ENCODE measurements at places on chromosomes 5 and 9.

DNA sequence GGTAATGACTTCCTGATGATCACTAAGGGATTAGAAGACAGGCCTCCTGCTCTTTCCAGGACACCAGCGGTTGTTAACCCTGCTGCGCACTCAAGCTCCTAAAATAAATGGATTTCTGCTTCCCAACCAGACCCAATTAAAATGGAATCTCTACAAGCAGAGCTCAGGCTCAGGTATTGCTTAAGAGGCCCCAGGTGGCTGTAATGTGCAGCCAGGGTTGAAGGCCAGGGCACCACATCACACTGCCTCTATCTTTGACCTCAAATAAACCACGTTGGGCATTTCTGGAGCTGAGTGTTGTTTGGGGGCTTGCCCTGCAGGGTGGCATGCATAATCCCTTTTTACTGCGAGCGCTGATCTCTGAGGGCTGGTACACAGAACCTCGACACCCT lies 108.0 kb downstream of the FBXO38 start:
- no peak for DNase-seq

DNA sequence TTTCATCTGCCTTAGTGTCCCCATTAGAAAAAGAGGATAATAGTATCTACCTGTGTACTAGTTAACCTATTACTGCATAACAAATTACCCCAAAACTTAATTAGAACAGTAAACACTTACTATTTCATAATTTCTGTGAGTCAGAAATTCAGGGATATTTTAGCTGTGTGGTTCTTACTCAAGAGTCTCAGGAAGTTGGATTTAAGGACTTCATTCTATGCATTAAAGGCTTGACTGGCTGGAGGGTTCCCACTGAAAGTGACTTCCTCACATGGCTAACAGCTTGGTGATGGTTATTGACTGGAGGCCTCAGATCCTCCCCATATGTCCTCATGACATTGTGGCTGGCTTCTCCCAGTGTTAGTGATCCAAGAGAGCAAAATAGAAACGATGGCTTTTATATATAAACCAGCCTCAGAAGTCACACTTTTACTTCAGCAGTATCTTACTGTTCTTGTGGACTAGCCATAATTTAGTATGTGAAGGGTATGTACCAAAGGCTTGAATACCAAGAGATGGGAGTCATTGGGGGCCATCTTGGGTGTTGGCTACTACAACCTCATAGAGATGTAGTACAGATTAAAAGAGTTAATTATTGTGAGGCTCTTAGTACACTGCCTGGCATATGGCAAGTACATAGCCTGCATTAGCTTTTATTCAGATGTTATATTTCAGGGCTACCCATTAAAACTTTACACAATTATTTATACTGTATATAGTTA lies 9.9 kb downstream of the RAD23B start:
- no peak for DNase-seq

DNA sequence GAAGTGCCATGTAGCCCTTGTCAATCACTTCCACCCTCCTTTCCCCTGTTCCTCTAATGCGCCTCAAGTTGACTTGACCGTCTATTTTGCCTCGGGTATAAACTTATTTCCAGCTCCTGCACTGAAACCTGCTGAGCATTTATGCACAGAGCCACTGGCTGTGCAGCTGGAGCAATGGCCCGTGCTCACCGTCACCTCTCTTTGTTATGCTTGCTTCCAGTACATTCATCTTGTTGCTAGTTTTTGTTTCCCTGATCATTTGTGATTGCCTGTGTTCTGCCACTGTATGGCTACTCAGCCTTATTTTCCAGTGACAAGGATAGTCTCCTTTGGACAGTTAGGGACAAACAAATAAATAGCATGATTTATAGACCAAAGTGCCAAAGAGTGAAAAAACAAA lies 183.1 kb upstream of the C9orf72 start:
- DNase-seq = no peak

- no peak for DNase-seq
These were observed 89.6 kb downstream of the OSMR start for GRCh38 chr5:38935437-38935836.

- DNase-seq = no peak
These were observed 35.2 kb upstream of the SPARC start for GRCh38 chr5:151721812-151722391.

GRCh38 chr5:78908173-78909061 lies 76.7 kb downstream of the ARSB start:
- DNase-seq = peak; percentile 97

- DNase-seq = no peak
These were observed 208.4 kb upstream of the PPP1R2B start for GRCh38 chr5:156641686-156642085.

DNA sequence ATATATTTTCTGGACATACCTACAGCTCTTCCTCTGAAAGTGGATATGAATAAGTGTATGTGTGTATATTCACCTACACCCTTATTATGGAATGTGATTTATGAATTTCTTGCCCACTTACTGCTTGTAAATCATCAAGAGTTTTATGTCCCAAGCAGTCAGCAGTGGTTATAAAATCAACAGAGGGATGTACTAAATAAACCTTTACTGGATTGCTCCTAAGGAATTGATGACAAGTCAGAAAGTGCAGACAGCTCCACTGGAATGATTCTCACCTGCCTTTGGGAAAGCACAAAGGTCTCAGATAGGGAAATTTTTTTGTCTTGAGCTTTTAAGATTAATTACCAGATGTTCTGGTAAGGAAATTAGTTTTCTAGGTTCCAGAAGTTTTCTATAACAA lies 9.3 kb downstream of the TMEM174 start:
- DNase-seq = no peak

- DNase-seq = no peak
These were observed 64.8 kb downstream of the ERP44 start for GRCh38 chr9:100033877-100034551.

GRCh38 chr9:19424176-19424779 lies 15.5 kb downstream of the ACER2 start:
- no peak for DNase-seq

DNA sequence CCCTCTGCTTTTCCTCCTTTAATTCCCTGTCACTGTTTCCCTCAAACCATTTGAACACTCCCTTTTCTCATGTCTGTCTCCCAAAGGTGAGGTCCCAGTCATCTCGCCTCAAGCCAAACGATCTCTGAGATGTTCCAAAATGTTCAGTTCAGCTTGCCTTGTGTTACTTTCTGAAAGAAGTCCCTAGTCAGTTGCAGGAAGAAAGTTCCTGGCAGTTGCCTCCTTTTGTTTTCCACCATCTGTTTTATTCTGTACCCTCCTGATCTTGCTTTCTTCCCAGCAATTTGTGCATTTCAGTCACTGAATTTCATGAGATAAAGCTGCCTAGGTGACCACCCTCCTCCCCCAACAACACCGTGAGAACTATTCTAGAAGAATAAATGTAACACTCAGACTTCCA lies 277.5 kb downstream of the EPB41L4A start:
- no peak for DNase-seq

GRCh38 chr5:155434267-155434666 lies 420.7 kb downstream of the KIF4B start:
- DNase-seq = no peak

GRCh38 chr5:18395126-18396110 lies 761.2 kb downstream of the TAF11L14 start:
- no peak for DNase-seq

DNA sequence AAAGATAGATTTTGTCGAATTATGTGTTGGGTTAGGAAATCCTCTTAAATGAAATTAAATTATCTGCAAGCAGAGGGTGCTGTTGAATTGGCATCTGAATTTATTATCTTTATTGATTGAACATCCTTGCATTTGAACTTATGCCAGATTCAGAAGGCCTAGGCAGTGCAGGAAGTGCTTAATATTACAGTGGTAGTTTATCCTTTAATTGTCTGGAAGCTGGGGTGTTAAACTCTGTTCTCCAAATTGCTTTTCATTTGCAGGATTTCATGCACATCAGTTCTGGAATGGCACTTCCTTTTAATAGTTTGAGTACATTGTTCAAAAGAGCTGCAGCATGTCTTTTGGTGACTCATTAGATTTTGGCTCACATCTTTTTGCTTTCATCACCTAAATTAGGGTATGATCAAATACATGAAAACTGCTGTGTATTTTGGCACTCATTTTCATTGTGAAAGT lies 186.3 kb downstream of the KDM4C start:
- DNase-seq = peak; percentile 11

GRCh38 chr9:34151398-34151797 lies 24.9 kb upstream of the DCAF12 start:
- DNase-seq = no peak

DNA sequence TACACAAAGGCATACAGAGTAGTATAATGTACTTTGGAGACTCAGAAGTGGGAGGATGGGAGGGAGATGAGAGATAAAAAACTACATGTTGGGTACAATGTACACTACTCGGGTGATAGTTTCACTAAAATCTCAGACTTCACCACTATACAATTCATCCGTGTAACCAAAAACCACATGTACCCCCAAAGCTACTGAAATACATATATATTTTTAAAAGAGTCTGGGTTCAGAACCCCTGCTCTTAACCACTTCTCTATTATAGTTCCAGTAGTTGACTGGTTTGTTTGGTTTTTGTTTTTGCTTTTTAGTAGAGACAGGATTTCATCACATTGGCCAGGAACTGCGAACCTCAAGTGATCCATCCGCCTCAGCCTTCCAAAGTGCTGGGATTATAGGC lies 22.6 kb downstream of the SGTB start:
- no peak for DNase-seq

- DNase-seq = peak; percentile 12
These were observed 16.9 kb downstream of the ZNF618 start for GRCh38 chr9:113892861-113893491.

DNA sequence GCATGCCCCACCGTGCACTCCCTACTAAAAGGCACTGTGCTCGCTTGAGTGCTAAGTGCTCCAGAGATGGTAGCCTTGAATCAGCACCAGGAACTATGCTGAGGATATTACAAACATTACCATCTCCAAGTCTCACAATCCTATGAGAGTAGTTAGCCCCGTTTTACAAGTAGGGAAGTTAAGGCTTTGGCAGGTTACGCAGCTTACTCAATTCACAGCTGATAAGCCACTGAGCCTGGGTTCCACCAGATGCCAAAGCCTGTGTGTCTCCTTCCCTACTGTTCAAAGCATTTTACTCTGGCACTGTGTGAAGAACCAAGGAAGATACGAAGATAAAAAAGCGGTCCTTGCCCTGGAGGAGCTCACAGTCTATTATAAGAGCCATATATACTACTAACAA lies 216.2 kb downstream of the EBF1 start:
- DNase-seq = no peak

DNA sequence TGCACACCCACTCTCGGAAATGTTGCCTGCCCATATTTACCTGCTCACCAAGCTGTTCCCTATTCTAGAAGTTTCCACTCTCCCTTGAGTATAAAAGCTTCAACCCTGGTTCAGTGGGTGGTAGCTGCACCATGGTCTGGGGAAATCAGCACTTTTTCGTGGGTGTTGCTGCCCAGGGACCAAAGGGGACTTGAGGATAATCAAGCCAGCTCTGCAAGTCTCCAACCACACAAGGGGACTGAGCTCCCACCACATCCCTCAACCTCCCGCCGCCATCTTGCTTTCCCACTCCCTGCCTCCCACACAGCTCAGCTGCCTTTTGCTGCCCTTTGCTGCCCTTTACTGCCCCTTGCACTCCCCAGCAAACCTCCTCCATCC lies 210.0 kb downstream of the AUH start:
- no peak for DNase-seq

DNA sequence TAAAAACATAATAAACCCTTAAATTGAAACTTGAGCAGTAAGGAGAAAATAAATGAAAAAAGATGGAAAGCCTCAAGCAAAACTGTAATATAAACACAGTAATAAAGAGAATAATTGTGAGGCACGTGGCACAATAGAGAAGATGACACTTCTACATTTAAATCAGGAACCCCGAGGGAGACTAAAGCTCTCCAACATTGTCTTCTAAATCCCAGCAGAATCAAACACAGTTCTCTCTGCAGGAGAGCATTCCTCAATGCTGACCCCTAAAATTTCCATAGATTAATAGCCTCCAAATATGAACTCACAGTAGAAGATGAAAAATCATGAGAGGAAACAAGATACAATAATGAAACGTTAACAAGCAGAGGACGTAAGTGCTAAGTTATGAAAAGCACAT lies 721.2 kb upstream of the COX7C start:
- DNase-seq = no peak

DNA sequence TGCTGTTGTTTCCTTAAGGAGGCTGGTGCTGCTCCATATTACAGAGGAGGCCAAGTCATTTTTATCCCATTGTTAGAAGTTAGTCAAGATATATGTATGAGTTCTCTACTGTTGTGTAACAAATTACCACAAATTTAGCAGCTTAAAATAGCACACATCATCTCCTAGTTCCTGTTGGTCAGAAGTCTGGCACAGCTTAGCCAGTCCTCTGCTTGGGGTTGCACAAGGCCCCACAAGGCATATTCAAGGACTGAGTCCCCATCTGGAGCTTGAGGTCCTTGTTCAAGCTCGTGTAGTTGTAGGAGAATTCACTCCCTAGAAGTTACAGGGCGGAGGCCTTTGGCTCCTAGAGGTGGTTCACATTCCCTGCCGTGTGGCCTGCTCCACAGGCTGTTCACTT lies 14.7 kb downstream of the MTAP start:
- no peak for DNase-seq

- DNase-seq = no peak
These were observed 59.7 kb downstream of the ABCA1 start for GRCh38 chr9:104868303-104868686.

- no peak for DNase-seq
These were observed 101.2 kb downstream of the HMHB1 start for GRCh38 chr5:143913008-143913752.

DNA sequence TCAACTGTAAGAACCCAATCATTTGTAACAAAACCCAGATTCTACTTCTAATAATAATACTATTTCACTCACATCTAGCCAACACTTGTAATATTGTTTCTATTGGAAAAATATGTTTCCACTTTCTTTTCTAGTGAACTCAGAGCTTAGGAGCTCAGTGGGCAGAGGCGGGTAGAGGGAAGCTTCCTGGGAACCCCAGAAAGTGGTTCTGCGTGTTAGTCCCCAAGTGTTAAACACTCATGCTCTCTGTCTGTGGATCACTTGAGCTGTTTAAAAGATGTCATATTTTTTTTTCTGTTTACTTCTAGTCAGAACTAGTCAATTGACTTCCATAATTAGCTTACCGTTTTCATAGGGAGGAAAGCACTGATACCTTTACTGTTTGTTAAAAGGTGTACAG lies 20.6 kb downstream of the SNX18 start:
- no peak for DNase-seq

- DNase-seq = no peak
These were observed 83.0 kb downstream of the TRIO start for GRCh38 chr5:14226149-14226548.

DNA sequence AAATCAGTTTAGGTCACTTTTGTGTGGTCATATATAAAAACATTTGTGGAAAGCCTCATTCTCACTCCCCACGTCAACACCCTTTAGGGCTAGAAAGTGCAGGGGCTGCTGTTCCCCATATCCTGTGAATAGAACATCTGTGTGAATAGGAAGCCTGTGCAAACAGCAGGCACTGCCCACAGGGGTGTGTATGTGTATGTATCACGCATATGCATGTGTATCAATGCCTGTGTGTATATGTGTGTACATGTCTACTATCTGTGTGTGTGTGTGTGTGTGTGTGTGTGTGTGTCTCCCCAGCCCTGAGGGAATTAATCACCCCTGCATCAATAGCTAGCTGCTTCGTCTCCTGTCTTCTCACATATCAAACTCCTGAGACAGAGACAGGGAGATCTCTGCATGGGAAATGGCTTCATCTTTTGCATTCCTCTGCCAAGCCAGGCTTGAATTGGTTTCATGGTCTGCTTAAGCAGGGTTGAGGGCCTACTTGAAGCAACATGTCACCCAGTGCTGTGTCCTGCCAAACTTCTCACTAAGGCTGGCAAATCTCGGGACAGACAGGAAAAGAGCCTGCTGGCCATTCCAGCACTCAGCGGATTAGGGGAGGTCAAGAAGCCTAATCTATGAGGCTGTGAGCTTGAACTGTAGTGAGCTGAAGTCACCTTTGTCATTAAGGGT lies 265.8 kb downstream of the ADAMTSL1 start:
- no peak for DNase-seq
